ENCODE measurements at places on chromosomes 1 and 21.
A peak's percentile ranks its signal among the peaks of the same experiment; 100 is the strongest.

DNA sequence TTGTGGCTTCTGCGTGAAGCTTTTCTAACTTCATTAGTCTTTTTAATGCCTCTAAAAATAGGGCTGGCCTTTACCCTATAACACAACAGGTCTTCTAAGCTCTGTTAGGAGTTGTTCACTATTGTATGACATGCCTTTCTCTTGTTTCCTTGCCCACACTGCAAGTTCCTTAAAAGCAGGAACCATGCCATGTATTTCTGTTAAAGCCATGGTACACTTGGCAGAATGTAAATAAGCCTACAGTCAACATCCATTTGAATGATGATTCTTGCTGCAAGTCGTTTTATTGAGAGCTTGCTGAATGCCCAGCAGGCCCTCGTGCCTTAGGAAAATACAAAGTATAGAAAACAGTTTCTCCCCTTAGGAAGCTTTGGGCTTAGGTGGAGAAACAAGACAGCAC lies 214.6 kb downstream of the DUSP10 start:
- DNase-seq, result no peak

- no peak for DNase-seq
Measured at GRCh38 chr1:159556931-159557369, 21.1 kb upstream of the OR10J5 start.

DNA sequence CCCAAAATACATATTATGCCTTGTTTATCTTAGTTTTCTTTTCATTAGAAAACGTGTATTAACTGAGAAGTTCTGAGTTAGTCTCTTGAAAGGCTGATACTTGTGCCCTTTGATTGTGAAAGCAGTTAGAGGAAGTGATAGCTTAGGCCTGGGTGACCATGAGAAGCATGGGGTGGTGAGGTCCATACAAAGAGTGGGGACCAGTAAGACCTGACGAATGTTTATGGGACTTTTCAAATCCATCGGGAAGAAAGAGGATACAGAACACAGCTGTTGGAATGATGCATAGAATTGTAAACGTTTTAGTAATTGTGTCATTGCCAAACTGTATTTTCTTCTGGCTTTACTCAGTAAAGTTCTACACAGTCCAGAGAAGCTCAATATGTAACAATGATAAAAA lies 259.8 kb downstream of the LMO4 start:
- DNase-seq, result no peak

DNA sequence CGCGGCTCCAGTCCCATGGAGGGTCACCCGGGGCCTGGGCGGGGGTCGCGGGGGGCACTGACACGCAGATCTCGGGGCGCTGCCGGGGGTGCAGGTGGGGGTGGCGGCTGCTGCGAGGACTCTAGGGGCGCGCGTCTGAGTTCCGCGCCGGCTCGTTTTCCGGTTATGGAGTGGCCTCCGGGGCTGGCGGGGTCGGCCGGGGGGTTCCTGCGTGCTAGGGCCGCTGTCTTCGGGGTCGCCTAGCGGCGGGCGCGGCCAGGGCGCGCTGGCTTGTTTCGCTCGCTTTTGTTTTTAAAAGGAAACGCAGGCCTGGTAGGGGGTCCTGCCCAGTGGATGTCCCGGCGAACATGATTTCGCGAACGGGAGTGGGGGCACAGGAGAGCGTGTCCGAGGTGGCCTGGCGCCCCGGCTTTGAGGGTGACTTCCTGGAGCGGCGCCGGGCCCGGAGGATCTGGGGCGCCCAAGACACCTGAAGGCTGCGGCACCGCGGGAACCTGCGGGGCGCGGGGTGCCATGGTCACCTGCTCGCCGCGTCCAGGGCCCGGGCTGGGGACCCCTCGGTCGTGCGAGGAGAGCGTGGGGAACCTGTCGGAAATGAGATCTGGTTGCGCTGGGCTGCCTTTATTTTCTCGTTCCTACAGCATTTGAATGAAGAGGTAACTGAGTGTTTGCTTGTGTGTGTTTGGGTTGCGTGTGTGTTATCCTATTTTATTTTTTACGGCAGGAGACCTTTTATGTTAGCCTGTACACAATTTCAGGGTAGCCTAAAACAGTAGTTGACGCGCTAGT lies 618 bp downstream of the ETS2 start:
- DNase-seq, result no peak

GRCh38 chr1:76607717-76608116 lies 259.6 kb upstream of the ST6GALNAC5 start:
- DNase-seq, result no peak

DNA sequence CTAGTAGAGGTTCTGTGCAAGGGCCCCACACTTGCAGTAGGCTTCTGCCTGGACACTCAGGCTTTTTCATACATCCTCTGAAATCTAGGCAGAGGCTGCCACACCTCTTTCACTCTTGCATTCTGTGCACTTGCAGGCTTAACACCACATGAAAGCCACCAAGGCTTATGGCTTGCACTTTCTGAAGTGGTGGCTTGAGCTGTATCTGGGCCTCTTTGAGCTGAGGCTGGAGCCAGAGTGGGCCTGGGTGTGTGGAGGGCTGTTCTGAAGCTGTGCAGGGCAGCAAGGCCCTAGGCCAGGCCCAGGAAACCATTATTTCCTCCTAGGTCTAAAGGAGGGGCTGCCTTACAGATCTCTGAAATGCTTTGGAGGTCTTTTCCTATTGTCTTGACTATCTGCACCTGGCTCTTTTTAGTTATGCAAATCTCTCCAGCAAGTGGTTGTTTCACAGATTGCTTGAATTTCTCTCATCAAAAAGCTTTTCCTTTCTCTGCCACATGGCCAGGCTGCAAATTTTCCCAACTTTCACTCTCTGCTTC lies 66.2 kb downstream of the TYW3 start:
- DNase-seq, result no peak

DNA sequence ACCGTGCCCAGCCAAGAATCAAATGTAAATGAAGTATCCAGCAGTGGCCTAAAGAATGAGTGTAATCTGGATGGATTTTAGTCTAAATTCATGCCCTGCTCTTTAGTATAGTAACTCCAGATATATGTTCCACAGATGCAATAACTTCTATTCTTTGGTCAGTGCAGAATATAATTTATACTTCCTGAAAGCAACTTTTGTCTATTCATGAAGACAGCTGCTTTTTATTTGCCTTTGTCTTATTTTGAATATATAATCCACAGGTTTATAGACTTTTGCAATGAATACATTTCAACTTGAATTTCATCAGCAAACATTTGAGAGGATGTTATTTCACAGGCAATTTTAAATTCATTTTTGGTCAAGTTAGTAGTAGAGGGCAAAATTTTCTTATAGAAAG lies 54.4 kb downstream of the CDC42BPA start:
- DNase-seq, result no peak

DNA sequence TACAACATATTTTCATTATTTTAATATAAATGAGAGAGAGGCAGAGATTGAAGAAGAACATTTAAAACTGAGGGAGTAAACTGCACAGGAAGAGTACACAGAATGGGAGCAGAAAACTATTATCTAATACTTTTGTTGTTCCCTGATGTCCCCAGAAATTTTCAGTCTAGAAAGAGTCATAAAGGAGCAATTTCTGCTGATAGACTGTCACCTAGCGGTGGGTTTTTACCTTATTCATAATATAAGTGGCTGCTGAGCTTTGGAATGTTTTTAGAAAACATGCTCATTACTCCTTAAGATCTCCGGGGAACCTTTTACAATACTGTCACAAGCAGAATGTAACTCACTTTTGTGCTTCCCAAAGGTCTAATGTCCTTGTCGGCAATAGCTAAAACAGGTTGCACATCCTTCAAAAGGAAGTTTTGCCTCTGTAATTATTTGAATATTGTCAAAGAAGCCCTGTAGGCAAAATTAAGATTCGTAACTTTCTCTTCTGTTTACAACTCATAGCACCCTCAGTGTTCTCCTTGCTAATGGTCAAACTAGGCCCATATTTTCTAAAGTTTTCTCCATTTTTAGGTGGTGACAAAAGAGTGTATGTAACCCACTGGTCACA lies 4.9 kb upstream of the NPL start:
- no peak for DNase-seq

DNA sequence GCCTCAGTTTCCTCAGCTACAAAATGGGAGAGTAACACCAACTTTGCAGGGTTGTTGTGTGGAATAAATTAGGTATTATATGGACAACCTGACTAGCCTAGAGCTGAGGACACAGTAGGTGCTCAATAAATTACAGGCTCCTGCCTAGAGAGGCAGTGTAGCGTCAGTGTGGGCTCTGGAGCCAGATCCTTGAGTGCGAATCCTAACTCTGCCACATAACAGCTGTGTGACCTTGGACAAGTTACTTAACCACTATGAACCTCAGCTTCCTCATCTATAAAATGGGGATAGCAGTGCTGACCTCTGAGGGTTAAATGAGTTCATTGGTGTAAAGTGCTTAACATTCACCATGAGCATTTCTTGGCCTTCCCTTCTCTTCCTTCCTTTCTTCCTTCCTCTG lies 33.1 kb downstream of the RAP1GAP start:
- no peak for DNase-seq

DNA sequence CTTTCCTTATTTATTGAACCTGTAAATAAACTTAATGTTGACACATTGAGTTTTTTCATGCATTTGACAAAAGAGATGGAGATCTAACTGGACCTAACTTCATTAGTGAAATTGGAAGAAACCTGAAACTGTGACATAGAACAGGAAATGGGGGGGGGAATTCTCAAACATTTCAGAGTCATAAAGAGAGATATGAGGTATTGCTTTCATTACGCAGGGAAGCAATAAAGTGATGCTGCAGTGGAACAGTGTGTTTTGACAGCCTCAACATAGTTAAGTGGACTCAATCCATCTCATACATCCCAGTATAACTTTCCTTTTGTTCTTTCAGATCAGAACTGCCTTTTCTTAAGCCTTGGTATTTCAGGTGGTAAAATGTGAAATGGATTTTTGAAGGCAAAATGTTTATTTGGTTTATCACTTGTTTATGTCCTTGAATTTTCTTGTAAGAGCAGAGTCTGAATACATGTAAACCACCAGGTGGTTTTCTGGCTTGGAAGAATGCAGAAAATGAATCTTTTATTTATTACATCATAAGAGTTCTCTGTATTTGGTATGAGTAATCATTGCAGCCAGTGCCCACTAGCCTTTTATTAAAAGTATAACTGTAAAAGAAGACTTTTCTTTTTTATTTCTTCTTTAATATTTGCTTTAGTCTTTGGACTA lies 132.5 kb downstream of the ZNF326 start:
- DNase-seq, result no peak

GRCh38 chr1:208113011-208113410 lies 131.2 kb downstream of the PLXNA2 start:
- DNase-seq, result no peak

- no peak for DNase-seq
Measured at GRCh38 chr1:70948396-70949017, 99.1 kb downstream of the PTGER3 start.

GRCh38 chr1:17588048-17588871 lies 48.8 kb downstream of the ARHGEF10L start:
- no peak for DNase-seq

- DNase-seq, result no peak
Measured at GRCh38 chr1:189605226-189605625, 872.4 kb downstream of the BRINP3 start.

- no peak for DNase-seq
Measured at GRCh38 chr1:48848035-48848434, 71.3 kb upstream of the BEND5 start.

- DNase-seq, result no peak
Measured at GRCh38 chr21:31874812-31875212, 2.0 kb downstream of the HUNK start.

- no peak for DNase-seq
Measured at GRCh38 chr1:112702420-112703261, 4.3 kb downstream of the RHOC start.

DNA sequence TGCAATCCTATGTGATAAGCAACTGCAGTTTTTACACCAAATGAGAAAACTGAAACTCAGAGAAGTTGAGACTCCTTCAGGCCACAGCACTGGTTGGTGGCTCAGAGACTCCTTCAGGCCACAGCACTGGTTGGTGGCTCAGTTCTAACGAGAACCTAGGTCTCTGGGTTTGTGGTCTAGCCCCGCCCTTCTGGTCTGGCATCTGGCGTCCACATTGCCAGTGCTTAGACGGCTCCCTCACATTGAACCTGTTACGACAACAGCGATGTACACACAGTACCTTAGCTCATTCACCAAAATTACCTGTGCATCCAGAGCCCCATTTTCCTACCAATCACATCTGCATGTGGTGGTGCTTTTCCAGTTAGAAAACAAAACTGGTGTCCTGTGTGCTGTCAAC lies 66.1 kb downstream of the NID1 start:
- peak; percentile 22 for DNase-seq

DNA sequence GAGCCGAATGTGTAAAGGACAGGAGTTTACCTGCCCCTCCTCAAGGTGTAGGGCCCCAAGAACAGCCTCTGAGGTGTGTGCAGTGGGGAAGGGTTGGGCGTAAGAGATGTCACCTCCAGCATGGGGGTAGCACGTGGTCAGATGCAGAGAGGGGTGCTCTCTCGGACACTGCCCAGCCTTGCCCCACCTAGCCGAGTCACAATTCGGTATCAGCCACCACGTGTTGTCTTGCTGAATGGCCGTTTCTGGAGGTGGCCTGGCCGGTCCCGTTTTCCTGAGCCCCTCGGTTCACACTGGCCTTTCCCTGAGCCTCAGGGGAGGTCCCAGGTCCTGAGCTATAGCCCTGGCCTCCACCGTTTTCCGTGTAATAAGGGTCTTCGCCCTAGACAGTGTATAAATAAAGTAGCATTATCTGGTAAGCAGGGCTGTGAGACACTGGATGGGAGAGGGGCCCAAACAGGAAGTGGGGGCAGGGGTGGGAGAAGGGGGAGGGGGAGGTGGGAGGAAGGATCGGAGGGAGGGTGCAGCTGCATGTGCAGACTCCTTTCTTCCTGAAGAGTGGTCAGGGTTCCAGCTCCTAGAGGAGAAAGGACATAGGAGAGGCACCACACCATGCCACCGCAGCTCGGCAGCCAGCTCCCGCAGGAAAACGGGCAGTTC lies 23.3 kb downstream of the CD34 start:
- DNase-seq, result no peak

DNA sequence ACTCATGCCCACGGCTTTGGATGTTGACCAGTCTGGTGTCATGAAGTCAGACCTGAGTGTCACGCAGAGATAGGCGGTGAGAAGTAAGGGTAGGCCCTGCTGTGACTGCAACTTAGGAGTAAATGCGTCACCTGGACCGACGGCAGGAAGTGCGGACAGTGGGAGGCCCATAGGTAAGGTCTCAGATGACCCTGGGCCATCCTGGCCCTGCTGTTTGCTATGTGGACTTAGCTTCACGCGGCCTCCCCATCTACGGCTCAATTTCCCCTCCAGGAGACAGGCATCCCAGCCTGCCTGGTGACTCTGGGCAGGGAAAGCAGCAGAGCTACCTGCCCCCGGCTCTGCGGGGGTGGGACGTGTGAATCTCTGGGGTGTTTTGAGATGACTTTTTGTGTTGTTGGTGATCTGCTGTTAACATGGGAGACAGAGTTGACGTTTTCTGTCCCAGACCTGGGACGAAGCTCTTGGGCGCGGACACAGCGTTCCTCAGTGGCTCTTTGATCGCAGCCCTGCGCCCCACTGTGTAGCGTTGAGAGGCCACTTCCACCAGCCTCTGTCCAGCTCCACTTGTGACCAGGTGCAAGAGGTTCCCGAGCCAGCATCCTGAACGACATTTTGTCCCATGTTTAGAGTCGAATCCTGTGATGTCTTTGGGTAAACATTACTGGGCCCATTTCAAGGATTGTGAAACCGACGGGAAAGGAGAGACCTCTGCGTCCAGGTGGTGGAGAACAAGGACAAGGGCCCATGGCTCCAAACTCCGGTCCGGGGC lies 39.9 kb downstream of the CRYAA start:
- DNase-seq, result no peak

- DNase-seq, result no peak
Measured at GRCh38 chr21:41170442-41170841, 2.5 kb downstream of the BACE2 start.
